NCI-H510A (cell line): ENCODE measurements at places on chromosomes 2 and 18.

GRCh38 chr2:39733070-39733674 is 45.9 kb downstream of the THUMPD2 start:
- no peak for DNase-seq

DNA sequence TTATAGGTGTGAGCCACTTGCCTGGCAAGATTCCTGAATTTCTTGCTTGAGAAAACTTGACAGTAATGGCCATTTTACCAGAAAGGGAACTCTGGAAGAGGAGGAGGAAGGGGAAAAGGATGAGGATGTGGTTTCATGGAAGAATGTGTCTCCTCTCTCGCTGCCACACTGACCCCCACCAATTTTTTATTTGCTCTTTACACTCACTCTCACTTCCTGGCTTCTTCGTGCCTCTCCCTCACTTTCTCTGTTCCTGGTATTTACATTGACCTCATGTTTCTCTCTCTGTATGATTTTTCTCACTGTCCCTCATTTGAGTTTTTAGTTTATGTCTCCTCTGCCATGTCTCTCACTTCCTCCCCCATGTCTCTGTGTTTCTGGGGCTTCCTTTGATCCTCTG is 134.5 kb upstream of the CAB39 start:
- no peak for DNase-seq

DNA sequence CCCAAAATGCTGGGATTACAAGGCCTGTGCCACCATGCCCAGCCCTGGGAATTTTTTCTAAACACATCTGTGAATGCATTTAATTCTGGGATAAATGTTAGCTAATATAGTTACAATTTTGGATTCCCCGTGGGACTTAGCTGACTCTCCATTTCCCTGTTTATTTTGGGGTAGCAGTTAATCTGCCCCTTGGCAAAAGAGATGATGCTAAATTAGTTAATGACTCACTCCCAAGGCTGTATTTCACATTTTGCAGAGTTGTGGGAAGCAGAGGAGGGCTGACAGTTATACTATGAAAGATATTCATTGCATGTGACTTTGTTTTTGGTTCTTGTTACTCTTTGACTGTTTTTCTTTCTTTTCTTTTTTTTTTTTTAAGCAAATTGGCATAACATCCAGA is 3.2 kb downstream of the MTHFD2 start:
- no peak for DNase-seq

DNA sequence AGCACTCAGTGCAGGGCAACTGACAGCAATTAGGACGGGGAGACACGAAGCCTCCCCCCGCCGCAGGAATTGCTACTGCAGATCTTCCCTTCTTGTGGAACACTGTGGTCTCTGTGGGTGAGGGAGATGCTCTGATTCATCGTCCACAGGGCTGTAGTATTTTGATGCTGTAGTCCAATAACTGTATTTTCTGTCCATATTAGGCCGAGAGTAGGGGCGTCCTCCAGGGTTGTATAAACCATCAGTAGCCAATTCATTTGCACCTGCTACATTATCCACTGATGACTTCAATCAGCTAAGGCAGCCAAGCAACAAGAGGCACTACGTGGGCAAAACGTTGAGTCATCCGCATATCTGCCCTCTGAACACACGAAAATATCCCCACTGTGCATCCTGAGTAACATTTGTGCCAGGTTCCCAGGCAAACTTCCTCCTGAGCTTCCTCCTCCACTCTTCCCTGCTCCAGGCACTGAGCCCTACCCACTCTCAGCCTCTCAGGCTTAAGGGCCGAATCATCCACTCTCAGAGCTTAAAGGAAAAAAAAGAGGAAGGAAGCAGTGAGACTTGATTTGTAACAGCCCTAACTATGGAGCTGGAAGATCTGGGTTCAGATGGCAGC is 62.1 kb downstream of the LBH start:
- no peak for DNase-seq

- no peak for DNase-seq
Observed at GRCh38 chr2:39325966-39326365, 82.2 kb upstream of the CDKL4 start.

DNA sequence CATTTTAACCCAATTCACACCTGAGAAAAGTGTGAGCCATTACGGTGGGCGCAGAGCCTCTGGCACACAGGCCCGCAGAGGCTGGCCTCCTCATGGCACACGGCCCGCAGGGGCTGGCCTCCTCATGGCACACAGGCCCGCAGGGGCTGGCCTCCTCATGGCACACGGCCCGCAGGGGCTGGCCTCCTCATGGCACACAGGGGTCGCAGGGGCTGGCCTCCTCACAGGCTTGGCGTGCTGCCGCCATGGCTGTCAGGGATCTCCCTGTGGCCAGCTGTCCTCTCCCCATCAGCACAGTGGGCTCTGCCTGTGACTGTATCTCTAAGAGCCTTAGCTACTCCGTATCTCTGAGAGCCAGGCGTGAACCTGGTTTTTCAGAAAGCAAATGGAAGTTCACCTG is 24.6 kb downstream of the ANO7 start:
- no peak for DNase-seq

DNA sequence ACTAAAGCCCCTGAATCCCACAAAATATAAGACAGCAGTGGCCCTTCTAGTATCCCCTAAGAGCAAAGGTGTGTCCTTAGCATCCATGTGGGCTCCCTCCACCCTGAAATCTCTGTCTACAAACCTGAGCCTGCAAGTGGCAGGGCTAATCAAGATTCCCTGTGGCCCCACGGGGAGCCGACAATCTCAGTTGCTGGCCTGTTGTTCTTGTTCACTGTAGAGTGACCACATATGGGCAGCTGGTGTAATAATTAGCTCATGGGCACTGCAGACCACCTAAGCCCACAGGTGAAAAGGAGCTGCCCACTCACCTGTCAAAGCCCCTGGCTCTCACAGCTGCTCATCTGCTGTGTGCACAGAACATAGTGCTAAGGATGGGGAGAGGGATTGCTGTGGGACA is 102.3 kb downstream of the MRO start:
- DNase-seq = no peak

- no peak for DNase-seq
Observed at GRCh38 chr2:204152616-204153015, 216.1 kb downstream of the ICOS start.
